ENCODE measurements at places on chromosomes 3 and 15.

- DNase-seq = no peak
These were observed 172.0 kb upstream of the HES1 start for GRCh38 chr3:193963808-193964516.

GRCh38 chr3:164465172-164465571 lies 613.1 kb downstream of the SI start:
- DNase-seq = peak; percentile 80

- no peak for DNase-seq
These were observed 10.6 kb downstream of the TRH start for GRCh38 chr3:129985113-129985512.

DNA sequence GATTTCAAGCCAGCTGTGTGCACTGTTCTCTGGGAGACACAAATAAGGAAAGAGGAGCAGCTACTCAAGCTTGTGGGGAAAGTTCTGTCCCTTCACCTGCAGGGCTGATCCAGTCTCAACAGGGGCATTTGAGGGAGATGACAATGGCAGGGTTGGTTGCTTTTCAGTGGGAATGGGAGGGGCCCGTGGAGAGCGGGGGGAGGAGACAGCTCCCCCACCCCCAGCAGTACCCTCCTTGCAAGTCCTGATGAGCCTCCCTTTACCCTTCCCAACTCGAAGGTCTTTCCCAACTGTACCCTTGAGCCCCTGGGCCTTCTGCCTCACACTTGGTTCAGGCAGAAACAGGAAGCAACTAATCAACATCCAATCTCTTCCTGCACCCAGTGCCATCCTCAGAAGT lies 71.8 kb upstream of the SNRPA1 start:
- DNase-seq = no peak

DNA sequence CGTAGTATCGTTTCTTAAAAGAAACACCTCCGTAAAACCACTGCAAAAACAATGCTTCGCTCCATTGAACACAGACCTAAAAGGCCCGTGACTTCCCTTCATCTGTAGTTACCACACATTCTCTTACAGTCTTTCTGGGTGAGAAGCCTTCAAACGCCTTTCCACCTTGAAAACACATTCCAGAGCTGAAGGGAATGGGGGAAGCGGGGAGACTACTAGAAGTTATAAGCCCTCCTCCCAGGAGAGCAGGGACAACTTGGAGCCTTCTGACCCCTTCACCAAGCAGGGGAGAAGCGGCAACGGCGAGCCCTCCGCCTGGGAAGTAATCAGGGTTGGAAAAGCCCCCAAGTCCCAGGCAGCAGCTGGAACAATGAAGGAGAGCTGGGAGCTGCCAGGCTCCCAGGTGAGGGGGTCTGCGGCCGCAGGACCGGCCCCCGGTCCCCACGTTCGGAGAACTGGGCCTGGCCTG lies 461 bp downstream of the SECISBP2L start:
- peak; percentile 61 for DNase-seq

DNA sequence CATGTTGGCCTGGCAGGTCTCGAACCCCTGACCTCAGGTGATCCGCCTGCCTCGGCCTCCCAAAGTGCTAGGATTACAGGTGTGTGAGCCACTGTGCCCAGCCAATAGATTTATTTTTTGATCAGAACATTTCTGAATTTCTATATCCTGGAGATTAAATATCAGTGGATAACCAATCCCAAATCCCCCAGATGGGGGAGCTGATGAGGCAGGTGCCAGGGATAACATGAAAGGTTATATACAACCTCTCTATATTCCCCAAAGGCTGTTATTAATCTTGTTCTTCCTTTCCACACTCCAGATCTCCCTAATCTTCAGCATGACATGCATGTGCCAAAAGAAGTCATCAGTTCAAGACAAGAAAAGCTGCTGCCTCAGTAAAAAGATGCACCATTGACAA lies 112.3 kb downstream of the WDR76 start:
- peak; percentile 36 for DNase-seq
